ENCODE measurements at places on chromosomes 4 and X.

GRCh38 chr4:42425146-42426065 lies 28.1 kb downstream of the SHISA3 start:
- no peak for DNase-seq

DNA sequence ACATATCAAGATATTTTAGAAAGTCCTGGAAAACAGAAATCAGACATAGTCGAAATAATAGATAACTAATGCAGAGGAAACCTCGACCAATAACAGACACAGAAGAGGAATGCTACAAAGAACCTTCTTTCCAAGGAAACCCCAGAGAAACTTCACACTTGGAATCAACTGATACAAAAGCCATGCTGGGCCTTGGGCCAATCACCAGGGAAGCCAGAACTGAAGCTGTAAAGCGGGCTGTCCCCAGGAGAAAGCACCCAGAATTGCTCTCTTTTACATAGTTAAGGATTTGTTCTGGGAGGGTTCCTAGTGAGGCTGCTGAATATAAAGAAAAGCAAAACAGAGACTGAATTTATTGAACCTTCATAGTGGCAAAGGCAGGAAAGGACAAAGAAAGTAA lies 100.5 kb downstream of the PRDM5 start:
- DNase-seq: no peak

GRCh38 chrX:118729042-118729652 lies 1.7 kb downstream of the IL13RA1 start:
- no peak for DNase-seq

DNA sequence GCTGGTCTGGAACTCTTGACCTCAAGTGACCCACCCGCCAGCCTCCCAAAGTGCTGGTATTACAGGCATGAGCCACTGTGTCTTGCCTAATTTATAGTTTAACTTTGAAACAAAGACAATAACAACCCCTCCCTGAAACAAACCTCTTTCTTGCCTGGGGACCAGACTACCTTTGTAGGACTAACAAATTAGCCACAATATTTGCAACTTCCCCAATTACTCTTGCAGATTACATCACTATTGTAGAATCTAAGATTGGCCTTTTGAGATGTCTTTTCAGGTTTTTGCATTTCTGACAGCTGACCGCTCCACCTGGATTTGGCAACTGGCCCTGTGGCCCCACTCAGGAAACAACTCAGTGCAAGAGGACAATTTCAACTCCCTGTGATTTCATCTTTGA lies 84.8 kb downstream of the AKAP4 start:
- no peak for DNase-seq

GRCh38 chrX:10755439-10756334 lies 135.3 kb upstream of the MID1 start:
- DNase-seq: peak; percentile 77

DNA sequence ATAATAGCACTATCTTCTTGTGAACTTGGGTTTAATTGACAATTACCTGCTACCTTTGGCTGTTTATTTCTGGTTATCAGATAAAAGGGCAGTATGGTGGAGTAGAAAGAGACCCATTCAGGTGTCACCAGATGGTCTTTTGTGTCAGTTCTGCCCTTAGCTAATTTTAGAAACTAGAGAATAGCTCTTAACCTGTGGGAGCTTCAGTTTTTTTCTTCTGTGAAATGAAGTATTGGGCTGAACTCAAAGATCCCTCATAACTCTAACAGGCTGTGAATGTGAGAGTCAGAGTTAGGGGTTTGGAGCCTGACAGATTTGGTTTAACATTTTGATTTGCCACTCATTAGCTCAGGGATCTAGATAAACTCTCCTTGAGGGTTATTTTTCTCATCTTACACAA lies 335.2 kb downstream of the PPP1R2C start:
- DNase-seq: no peak

DNA sequence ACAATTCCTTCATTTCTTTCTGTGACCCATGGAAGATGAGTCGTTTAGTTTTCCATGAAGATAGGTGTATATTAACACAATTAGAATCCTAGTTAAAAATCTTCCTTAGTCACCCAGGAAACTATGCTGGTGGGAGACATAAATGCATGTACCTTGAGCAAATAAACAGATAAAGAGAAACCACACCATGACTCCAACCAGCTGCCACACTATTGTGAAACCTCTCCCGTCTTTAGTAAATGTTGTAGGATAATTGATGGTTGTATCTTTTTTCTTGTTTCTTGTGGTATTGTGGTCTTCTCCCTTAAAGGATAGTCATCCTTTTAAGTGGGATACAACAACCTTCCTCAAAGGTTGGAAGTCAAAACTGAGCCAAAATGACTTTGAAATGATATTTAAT lies 103.8 kb upstream of the LEF1 start:
- peak; percentile 2 for DNase-seq

DNA sequence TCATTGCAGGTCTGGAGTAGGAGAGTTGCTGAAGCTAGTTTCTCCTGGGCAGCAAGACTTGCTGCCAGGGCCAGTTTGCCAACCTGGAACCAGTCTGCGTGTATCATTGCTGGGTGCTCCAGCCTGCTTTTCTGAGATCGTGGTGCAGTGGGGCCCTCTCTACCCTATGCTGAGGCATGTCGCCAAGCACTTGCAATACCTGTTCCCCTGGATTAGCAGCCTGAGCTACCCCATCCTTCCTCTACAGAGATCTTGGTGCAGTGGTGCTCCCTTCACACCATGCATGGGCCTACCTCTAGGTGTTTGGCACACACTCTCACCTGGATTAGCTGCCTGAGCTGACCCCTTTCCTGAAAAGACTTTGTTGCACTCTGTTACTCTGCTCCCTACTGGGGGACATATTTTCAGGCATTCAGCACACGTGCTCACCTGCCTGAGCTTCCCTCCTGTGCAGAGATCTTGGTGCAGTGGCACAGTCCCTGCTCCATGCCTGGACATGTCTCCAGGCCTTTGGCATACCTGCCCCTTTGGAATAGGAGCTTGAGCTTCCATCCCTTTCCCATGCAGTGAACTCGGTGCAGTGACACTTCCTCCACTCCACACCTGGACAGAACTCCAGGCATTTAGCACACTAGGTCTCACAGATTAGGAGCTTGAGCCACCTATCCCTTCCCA lies 133.7 kb upstream of the CXCL13 start:
- DNase-seq: no peak

DNA sequence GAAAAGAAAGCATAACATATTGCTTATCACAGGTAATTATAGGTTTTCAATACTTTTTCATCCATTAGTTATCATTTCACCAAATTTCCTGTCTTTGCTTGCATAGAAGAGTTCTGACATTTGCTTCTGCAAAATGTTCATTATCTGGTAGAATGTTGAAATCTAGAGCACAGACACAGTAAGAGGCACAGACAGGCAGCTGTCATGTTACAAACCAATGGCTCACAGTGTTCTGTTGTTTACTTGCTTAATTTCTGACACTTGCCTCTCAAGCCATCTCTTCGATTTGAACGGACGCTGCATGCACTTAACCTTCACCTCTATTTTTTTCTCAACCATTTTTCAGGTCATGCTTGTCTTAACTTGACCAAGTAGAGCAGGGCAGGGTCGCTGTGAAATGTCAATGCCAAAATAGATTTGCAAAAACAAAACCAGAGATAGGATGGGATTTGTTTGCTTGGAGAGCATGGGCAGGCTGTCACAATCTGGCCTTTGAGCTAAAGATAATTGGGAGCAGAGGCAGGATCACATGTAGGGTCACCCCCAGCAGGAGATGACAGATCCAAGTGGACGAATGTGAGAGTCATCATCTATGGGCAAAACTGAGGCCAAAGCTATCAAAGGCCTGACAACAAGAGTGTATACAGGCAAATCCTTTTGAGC lies 292.3 kb downstream of the SMARCA1 start:
- DNase-seq: no peak

DNA sequence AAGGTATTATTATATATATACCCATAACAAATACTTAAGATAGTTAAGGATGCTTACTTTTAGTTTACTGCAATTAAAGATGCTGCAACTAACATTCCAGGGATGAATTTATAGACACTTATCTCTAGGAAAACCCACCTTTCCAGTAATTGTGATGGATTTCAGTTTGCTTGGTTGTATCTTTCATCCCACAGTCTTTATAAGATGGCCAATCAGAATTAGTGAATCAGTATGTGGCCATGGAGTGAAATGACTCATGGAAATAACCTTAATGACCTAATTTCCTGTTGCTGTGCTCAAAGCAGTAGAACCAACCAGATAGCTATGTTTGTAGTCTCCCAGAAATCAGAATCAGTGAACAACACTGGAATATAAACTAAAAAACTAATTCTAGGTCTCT lies 26.4 kb downstream of the MOSPD2 start:
- DNase-seq: peak; percentile 71

DNA sequence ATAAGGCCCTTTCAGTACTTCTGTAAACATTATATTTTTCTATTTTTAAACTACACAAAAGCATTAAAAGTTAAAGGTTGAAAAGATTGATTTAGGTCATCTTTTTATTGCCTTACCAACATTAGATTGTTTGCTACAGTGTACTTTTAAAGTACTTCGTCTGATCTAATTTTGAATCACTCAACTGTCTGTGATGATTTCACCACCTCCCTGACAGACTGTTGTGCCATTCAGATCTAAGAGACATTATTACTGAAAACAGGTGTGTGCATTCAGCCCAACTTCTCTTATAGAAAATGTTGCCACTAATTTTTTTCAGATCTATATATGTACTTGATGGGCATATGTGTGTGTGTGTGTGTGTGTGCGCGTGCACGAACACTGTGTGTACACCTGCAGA lies 39.3 kb downstream of the GASK1B start:
- DNase-seq: no peak

DNA sequence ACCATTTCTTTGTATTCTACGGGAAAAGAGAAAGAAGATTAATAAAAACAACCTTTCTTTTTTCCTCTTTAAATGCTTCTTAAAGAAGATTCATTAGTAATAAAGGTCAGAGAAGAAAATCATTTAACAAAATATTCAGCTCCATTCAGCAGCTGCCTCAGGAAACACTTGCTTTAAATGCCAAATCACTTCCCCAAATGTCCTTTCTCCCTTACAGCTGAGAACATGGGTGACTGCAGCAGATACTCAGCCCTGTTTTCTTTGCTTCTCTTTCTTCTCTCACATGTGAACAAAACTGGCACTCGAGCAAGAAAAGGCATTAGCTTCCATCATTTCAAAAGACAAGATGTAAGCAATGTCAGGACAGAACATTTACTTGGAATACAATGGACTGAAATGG lies 120.2 kb downstream of the INPP4B start:
- no peak for DNase-seq
